ENCODE measurements at places on chromosomes 16 and 17.
A peak's percentile ranks its signal among the peaks of the same experiment; 100 is the strongest.

DNA sequence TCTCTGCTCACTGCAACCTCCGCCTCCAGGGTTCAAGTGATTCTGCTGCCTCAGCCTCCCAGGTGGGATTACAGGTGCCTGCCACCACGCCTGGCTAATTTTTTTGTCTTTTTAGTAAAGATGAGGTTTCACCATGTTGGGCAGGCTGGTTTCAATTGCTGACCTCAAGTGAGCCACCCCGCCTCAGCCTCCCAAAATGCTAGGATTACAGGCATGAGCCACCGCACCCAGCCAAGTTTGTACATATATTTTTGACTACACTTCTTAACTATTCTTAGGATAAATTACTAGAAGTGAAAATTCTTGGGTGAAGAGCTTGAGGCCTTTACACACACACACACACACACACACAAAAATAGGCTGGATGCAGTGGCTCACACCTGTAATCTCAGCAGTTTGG is 1.4 kb upstream of the ITGAM start:
- no peak for DNase-seq

GRCh38 chr16:79451196-79451816 is 149.2 kb downstream of the MAF start:
- no peak for DNase-seq

- DNase-seq = no peak
Observed at GRCh38 chr16:49918257-49918656, 62.3 kb upstream of the ZNF423 start.

DNA sequence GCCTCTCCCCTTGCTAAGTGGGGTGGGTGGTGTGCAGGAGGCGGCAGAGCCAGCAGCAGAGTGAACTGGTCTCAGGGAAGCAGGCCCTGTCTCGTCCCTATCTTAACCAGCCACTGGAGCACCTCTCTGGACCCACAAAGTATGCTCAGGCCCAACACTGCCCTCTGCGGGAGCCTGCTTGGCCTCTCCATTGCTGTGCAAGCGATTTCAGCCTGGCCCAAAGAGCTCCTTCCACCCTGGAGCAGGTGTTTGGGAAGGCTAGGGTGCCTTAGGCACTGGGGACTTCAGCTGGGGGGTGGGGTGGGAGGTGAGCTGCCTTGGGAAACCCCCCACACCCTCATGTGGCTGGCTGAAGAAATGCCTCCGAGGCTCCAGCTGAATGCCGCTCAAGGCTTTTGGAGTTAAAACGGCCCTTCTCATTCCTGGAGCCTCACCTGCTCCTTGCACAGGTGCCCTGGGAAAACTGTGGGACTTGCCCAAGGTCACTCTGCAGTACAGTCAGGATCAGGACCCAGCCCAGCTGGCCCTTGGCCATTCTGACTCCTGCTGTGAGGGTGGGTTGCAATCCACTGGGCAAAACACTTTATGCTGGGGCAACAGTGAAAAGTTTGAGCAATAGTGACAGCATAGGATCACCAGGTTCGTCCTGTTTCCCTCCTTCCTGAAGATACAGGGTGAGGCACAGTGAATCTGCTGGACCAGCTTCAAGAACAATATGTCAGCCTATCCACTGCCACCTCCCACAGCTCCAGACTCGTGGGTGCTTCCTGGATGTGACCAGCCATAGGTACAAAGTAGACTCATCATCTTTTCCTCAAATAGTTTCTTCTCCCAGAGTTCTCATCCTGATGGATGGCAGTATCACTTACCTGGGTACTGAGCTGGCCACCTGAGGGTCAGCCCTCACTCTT is 5.9 kb upstream of the UBE2O start:
- DNase-seq = peak; percentile 74

GRCh38 chr16:81266680-81267095 is 28.2 kb downstream of the BCO1 start:
- no peak for DNase-seq
